Stimulated activated CD8-positive, alpha-beta memory T cell treated with anti-CD3 and anti-CD28 coated beads, Interleukin-15, amount 100 ng/mL, for 4 hours (primary cell): ENCODE measurements at places on chromosomes 16 and 17.

DNA sequence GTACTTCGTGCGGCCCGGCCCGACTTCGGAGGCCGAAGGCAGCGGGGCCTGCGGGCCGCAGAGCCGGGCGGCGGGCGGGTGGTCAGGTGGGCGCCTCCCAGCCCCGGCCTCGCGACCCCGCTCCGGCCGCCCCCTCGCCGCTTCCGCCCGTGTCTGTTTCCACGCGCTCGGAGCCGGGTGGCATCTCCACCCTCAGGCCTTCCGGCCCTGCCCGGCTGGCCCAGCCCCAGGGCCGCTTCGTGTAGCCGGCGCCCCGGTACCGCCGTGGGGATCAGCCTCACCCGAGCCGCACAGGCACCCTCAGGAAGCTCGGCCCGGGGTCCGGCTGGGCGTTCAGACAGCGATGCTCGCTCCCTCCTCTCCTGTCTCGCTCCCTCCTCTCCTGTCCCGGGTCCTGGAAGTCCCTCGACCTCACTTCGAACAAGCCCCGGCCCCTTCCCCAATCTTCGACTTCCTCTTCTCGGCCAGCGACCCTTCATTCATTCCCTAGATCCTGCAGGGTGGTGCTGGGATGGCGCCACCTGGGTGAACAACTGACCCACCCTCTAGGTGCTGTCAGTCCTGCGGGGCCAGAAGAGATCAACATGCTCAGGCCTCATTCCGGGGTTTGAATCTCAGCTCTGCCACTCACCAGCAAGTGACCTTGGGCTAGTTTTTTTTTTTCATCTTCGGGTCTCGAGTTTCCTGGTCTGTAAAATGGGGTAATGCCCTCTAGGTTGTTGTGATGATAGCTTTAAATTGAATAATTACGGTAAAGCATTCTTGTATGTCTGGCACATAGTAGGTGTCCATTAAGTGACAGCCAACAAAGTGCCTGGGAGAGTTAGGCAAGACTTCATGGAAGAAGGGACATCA is 610 bp downstream of the VPS4A start:
- DNase-seq: peak; percentile 19

- no peak for DNase-seq
Measured at GRCh38 chr16:89957216-89957785, 8.7 kb downstream of the DEF8 start.

- DNase-seq: no peak
Measured at GRCh38 chr17:74962622-74963394, 9.8 kb downstream of the HID1 start.

GRCh38 chr16:77745972-77746371 is 23.7 kb downstream of the NUDT7 start:
- DNase-seq: no peak

DNA sequence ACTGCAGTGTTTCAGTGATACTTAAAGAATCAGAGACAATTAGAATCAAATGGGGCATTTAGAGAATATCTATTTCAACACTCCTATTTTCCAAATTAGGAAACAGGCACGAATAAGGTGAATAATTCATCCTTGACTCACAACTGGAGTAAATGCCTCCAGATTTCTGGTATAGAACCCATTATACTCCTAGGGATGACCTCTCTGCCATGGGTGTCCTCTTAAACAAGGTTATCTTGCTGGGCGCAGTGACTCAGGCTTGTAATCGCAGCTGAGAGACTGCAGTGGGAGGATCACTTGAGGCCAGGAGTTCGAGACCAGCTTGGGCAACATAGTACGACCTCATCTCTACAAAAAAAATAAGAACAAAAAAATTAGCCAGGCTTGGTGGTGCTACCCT is 139.8 kb upstream of the ELAC2 start:
- no peak for DNase-seq

DNA sequence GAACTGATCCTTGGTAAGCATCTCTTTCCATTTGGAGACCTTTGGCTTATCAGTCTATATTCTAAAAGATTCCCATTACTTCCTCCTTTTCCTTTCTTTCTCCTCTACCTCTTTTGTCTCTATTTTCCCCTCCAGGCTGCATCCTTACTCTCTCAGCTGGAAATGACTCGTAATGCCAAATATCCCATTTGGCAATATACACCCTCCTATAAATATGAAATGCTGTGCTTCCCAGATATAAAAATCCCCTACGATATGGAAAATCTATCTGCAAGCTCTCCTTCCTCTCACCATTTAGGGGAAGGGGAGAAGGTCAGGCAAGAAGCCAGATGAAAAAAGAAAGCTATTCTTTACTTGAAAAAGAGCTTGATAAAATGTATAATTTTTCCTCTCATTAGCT is 39.9 kb downstream of the XPO6 start:
- DNase-seq: no peak

- no peak for DNase-seq
Measured at GRCh38 chr17:55423535-55423934, 1.9 kb upstream of the MMD start.

DNA sequence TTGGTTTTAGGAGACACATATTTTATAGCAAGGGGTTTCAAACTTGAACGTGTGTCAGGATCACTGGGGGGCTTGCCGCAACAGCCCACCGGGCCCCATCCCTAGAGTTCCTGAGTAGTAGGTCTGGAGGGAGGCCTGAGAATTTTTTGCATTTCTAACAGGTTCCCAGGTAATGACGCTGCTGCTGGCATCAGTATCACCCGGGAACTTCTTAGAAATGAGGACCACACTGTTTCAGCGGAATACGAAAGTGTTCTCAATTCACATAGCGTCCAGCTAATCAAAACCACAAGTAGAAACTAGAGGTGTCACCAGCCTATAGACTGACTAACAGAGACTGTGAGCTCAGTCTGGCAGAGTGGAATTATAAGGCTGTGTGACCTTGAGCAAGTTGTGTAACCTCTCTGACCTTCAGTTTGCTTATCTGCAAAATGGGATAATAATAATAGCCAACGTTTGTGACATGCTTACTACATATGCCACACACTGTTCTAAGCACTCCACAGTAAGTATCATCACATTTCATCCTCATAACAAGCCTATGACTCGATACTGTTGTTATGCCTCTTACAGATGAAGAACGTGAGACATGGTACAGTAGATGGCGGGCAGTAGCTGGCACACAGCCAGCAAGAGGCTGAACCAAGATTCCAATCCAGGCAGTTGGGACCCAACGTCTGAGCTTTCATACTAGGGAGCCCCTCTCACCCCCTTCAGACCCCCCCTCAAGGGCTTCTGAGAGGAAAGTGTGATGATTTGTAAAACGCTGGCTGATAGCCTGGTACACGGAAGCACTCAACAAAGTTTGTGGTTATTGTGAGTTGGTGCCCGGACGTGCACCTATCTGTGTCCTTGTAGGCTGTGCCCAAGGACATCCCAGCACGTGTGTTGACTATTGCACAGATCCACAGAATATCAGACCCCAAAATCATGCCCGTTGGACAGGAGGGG is 4.6 kb upstream of the ICAM2 start:
- no peak for DNase-seq

- DNase-seq: no peak
Measured at GRCh38 chr17:76327696-76328095, 19.6 kb upstream of the QRICH2 start.

GRCh38 chr17:14332331-14332730 is 31.4 kb downstream of the HS3ST3B1 start:
- DNase-seq: no peak

GRCh38 chr16:12245088-12245920 is 268.8 kb downstream of the SNX29 start:
- DNase-seq: no peak

DNA sequence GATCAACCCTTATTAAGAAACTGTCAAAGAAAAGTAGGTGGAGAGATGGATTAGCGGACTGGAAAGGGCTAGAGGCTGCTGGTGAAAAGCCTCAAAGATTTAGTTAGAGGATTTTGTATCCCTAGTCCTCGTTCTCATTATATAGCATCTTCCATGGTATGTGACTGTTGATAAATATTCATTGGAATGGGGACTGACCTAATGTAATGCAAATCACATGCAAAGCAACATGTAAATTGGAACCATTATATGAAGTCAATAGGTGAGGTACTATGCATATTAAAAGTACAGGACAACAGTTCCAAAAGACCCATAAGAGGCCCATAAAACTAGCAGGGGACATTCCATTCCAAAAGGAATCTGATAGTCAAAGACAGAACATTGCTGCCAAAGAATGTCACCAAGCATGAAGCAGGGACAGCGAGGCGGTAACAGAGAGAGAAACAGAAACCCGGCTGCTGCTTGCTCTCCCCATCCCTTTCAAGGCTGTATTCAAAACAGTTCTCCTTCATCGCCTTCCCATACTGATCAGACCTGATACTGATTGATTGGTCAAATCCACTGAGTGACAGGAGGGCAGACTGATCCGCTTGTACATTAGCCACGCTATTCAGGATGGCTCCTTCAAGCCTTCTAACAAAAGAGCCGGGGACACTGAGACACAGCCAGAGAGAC is 44.5 kb downstream of the SOX9 start:
- no peak for DNase-seq

DNA sequence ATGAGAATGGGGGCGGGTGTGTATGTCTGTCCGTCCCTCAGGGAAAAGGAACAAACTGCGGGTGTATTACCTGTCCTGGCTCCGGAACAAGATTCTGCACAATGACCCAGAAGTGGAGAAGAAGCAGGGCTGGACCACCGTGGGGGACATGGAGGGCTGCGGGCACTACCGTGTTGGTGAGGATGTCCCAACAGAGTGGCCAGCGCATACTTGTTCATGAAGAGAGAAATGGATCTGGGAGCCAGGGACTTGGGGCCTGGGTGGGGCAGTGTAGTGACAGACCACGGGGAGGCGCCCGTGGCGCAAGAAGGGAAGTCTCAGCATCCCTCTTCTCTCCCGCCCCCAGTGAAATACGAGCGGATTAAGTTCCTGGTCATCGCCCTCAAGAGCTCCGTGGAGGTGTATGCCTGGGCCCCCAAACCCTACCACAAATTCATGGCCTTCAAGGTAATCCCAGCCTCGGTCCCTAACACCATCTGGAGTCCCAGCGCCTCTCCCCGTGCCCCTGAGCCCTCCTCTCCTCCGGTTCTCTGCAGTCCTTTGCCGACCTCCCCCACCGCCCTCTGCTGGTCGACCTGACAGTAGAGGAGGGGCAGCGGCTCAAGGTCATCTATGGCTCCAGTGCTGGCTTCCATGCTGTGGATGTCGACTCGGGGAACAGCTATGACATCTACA is 3.5 kb upstream of the C17orf107 start:
- DNase-seq: no peak

DNA sequence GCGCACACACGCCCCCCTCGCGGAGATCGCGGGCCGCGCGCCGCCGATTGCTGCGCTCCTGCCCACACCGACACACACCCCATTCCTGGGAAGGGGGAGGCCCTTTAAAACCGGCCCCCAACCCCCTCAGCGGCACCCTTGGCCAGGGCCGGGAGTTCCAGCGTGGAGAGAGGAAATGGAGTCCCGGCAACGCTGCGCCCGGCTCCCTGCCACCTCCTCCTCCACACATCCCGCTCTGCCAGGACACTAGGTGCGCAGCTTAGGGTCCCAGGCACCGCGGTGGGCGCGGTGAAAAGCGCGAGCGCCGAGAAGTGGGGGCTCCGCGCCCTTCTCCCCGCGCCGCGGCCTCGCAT is 397 bp downstream of the CDC42EP4 start:
- DNase-seq: no peak

DNA sequence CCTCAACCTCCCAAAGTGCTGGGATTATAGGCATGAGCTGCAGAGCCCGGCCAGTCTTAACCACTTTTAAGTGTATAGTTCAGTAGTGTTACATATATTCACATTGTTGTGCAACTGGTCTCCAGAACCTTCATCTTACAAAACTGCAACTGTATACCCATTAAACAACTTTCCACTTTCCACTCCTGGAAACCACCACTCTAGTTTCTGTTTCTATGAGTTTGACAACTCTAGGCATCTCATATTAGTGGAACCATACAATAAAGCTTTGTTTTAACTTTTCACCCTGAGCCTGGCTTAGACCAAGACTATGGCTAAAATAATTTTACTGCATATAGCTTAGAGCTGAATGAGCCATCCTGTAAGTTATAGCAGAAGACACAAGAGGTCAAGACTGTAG is 108.0 kb upstream of the GOT2 start:
- DNase-seq: no peak

- DNase-seq: no peak
Measured at GRCh38 chr17:38750312-38751121, 2.0 kb upstream of the PSMB3 start.

DNA sequence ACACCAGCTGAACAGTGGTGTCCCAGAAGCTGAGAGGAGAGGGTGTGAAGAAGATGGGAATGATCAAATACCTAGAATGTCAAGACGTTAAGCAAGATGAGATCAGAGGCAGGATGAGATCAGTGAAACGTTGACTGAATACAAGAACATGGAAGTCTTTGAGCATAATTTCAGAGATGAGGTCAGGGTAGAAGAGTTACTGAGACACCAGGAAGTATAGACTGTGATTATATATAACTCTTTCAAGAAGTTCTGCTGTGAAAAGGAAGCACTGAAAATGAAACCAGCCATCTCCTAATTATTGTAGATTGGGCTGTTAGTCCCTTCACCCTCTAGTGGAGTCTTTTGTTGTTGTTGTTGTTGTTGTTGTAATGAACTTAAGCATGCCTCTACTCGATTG is 9.1 kb downstream of the SHCBP1 start:
- no peak for DNase-seq

- DNase-seq: no peak
Measured at GRCh38 chr17:15409721-15410250, 57.6 kb downstream of the CDRT4 start.

DNA sequence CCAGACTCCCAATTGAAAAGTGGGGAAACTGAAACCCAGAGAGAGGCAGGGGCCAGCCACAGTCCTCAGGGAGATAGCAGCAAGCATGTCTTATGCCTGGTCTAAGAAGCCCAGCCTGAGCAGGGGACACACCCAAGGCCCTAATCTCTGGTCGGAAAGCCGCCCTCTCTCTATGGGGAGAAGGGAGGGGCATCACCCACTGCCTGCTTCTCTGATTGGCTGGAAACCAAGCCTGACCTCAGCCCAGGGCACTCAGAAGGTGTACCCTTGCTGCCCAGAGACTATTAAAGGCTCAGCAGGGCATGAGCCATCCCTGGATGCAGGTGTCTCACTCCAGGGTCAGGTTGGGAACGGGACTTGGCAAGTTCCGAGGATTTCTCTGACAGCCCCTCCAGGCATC is 5.7 kb upstream of the KRT13 start:
- no peak for DNase-seq
